HAP-1 (cell line): ENCODE measurements at places on chromosomes 5 and 9.
A peak's percentile ranks its signal among the peaks of the same experiment; 100 is the strongest.

- DNase-seq, result no peak
Observed at GRCh38 chr5:177462021-177462670, 11.3 kb downstream of the DBN1 start.

- no peak for DNase-seq
Observed at GRCh38 chr9:77839459-77840140, 191.5 kb upstream of the GNA14 start.

- DNase-seq, result peak; percentile 88
Observed at GRCh38 chr5:73565139-73565968, at the start of the genes ANKRA2 and UTP15. ANKRA2 (minus strand) TSS chr5:73565639; CDS start chr5:73562881, 2,758 bp downstream. UTP15 (plus strand) TSS chr5:73565743; CDS start chr5:73567345, 1,602 bp downstream.

DNA sequence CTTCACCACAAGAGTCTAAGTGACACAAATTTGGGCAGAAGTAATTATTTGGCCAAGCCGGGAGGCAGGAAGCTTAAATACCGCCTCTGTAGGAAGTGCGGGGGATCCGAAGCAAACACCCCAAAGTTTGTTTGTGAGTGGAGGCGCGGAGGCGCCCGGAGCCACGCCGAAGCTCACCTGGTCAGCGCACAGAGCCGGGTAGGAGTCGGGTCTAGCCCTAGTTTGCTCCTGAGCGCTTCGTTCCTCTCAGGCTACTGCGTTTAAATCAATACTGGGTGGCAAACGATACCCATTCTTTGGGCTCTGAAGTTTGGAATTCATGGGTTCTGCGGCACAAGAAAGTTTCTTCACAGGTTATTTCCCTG is 855 bp downstream of the MCC start:
- no peak for DNase-seq

- DNase-seq, result no peak
Observed at GRCh38 chr5:108726446-108727235, 21.1 kb upstream of the FER start.

GRCh38 chr5:129172580-129172979 is 78.0 kb downstream of the ISOC1 start:
- no peak for DNase-seq

DNA sequence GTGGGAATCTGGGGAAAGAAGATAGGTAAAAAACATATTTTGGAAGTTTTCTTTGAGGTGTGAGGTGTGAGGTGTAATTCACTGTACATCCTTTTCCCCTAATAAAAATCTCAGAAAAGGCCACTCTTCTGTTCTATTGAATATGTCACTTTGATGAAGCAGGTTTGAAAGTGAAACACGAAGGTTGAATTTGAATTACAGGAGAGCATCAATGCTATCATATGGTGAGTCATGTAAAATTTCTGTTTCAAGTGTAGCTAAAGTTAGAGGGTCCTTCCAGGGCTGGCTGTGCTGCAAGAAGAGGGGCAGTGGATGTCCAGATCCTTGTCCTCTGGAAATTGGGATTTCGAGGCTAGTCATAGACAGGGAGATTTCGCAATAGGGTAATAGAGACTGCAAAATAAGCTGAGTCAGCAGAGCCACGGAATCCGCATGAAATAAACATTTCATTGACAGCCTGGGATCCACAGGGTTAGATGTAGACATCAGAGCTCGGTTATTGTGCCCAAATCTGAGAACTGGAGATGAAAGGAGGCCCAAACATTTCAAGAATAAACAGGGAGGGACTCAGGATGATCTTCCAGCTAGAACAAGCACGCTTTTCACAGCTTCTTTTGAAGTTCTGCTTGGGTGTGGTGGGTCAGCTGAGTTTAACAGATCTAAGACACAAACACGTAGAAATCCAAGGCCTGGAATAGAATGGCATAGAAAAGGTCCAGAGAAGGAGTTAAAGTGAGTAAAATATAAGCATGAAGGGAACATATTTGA is 194.4 kb upstream of the CDKN2B start:
- DNase-seq, result no peak

- no peak for DNase-seq
Observed at GRCh38 chr5:82425591-82425990, 147.4 kb upstream of the RPS23 start.

- no peak for DNase-seq
Observed at GRCh38 chr9:1890816-1891215, 124.3 kb upstream of the SMARCA2 start.

DNA sequence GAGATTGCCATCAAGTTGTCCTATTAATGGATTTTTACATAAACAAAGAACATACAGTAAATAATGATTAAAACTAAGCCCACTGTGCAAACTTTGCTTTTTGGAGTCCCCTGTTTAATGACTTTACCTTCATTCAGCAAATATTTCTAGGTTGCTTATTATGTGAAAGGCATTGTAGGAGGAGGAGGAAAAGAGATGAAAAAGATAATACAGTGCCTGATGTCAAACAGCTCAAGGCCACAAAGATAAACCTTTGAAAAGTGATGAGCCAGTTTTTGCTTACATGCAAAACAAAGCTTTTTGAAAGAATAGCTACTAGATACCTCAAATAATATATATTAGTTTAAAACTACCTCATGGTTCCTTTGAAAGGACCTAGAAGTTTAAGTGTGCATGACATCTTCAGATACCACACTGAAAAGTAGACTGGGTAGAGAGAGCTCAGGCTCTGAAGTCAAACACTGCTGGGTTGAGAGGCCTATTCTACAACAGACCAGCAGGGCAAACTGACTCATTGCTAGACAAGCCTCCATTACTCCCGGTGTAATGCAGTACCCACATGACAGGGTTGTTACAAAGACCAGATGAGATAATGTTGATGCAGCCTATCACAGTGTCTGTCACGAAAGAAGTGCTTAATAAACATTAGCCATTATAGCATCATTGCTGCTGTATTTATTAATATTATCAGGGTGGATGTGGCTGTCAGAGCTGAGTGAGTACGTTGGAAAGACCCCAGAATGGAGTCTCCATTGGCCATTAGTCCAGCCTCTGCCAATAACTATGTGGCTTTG is 11.8 kb downstream of the DEPDC1B start:
- DNase-seq, result peak; percentile 42

DNA sequence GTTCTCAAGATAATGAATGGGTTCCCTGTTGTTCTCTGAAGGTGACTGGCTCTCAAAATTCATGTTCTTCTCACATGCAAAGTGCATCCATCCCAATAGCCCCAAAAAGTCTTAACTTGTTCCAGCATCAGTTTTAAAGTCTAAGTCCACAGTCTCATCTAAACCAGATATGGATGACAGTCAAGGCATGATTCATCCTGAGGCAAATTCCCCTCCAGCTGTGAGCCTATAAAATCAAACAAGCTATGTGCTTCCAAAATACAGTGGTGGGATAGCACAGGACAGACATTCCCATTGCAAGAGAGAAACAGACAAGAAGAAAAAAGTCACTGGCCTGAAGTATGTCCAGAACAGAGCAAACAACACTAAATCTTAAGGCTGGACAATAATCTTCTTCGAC is 25.4 kb downstream of the FBXO10 start:
- no peak for DNase-seq

DNA sequence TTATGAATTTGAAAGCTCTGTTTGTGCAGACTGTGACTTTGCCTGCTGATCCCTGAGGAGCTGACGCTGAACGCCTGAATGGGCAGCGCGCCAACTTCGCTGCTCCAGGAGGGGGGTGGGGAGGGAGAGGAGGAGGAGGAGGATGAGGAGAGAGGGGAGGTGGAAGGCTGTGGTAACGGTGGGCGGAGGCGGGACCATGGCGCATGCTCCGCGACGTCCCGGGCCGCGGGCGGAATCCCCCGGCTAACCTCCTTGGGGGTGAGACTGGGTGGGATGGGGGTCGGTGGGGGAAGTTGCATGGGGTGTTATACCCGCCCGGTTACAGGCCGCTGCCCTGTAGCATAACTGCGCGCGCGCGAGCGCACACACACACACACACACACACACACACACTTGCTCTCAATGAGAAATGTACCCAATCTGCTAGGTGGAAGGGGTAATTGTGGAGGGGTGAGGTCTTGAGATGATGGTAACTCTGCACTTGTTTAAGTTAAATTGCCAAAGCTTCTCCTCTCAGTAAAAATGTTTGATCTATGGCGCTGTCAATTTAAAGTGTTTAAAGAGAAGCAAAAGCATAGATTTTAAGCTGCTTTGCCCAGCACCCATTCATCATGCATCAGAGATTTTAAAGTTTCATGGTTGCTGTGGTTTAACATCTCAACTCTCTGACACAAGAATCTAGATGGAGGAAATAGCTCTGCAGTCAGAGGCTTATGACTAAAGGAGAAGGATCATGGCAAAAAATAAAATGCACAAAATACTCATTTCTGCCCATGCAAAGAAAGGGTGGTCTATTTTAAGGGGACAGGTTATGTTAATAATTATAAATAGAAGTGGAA is 76.6 kb upstream of the TBCA start:
- peak; percentile 81 for DNase-seq

DNA sequence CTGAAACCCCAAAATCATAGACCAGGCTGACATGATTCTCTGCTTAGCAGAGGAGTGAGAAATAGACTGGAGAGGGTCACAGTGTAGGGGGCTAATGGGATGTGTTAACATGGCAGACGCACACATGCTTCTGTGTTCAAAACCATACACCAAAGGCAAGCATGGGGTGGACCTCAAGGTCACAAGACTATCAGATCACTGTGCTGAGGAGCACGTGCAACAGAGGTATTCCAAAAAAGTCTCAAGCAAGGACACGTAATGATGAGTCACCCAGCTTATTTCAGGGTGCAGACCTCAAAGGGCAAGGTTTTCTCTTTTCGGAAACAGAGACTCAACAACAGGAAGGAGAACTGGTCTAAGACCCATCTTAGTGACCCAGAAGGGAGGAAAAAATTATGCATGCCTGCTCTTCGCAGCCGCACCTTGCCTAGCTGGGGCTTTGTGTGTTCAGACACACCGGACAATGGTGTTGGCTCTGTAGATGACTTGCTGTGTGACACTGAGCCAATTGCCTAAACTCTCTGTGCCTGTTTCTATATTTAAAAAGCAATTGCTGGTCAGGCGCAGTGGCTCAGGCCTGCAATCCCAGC is 20.3 kb downstream of the WHRN start:
- DNase-seq, result no peak

DNA sequence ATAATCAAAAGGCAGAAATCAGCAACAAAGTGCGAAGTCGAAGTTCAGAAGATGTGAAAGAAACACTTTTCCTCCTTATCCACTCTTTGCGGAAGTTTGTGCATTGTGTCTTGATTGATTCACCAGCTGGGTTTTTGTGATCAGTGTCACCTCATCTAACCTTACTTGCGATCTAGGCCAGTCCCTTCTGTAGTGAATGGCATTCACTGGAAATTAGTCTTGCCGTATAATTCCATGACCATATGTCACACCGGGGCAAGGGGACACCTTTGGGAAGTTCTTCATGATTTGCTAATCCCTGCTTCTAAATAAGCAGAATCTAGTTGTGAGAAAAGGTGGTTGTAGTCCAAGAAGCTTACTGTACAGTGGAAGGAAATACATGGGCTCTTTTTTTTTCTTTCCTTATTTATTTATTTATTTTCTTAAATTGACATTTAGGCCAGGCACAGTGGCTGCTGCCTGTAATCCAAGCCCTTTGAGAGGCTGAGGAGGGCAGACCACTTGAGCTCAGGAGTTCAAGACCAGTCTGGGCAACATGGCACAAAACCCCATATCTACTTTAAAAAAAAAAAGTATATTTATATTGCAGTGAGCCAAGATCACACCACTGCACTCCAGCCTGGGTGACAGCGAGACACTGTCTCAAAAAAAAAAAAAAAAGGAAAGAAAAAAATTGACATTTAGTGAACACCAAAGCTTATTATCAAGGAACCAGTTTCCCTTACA is 7.8 kb downstream of the RAI14 start:
- DNase-seq, result no peak

DNA sequence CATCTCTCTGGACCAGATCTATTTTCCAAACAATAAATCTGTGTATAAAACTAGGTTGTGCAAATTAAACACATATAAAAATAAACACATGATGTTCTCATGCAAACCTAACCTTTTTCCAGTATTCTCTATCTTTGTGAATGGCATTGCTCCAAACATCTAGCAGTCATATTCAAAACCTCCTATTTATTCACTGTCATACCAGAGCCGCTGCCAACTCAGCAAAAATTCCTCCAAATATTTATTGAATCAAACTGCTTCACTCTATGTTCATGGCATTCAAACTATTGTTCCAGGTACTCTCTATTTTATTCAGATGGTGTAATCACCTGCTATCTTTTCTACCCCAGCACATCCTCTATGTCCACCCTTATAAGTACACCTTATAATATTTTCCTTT is 652.1 kb upstream of the RIOK2 start:
- DNase-seq, result no peak

GRCh38 chr5:114948986-114949621 is 220.6 kb downstream of the TRIM36 start:
- DNase-seq, result no peak

DNA sequence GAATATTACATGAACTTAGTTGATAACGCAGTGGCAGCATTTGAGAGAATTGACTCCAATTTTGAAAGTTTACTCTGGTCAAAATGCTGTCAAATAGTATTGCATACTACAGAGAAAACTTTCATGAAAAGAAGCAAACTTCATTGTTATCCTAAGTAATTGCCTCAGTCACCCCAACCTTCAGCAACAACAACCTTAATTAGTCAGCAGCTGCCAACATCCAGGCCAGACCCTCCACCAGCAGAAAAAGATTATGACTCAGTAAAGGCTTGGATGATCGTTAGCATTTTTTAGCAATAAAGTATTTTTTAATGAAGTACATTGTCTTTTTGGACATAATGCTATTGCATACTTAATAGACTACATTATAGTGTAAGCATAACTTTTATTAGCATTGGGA is 40.8 kb upstream of the SPDL1 start:
- no peak for DNase-seq

GRCh38 chr9:121995997-121996396 is 97.1 kb downstream of the TTLL11 start:
- no peak for DNase-seq

- no peak for DNase-seq
Observed at GRCh38 chr9:82201196-82201595, 212.6 kb downstream of the SPATA31D1 start.

GRCh38 chr9:95607507-95607906 is 90.7 kb upstream of the PTCH1 start:
- no peak for DNase-seq

GRCh38 chr9:69153707-69154521 is 20.2 kb upstream of the TJP2 start:
- DNase-seq, result no peak
